ENCODE measurements at places on chromosomes 4 and X.
A peak's percentile ranks its signal among the peaks of the same experiment; 100 is the strongest.

DNA sequence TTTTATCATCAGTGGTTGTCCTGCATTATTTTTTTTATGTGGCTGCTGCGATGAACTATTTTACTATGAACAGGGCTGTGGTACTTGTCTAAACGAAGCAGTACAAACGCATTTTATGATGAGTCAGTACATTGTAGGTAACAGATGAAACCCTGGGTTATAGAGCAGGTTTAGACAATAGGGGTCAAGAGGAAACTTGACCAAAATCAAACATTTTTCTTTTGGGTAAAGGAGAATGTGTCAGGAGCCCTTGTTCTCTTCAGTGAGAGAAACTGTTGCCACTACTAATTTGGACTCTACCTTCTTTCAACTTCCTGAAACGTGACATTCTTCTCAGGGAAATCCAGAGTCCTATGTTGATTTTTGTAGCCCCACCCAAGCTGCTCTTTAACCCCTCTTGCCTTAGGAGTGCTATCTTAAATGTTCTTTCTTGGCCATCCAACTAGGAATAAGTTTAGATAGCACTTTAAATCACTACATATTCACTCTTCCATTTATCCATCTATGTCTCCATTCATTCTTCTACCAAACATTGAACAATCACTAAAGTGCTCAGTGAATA lies 415.8 kb upstream of the NR3C2 start:
- no peak for DNase-seq

GRCh38 chr4:146238107-146238506 lies 23.8 kb downstream of the REELD1 start:
- no peak for DNase-seq

DNA sequence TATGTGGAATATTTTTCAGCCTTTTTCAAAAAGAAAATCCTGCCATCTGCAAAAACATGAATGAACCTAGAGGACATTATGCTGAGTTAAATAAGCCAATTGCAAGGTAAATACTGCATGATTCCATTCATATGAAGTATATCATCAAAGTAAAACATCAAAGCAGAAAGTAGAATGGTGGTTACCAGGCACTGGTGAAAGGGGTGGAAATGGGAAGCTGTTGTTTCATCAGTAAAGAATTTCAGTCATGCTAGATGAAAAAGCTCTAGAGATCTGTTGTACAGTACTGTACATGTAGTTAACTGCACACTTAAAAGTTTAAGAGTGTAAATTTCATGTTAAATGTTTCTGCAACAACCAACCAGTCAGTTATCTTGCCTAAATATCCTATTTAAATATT lies 196.8 kb upstream of the ADGRL3 start:
- no peak for DNase-seq

GRCh38 chr4:16025268-16025667 lies 58.6 kb downstream of the PROM1 start:
- DNase-seq: no peak

DNA sequence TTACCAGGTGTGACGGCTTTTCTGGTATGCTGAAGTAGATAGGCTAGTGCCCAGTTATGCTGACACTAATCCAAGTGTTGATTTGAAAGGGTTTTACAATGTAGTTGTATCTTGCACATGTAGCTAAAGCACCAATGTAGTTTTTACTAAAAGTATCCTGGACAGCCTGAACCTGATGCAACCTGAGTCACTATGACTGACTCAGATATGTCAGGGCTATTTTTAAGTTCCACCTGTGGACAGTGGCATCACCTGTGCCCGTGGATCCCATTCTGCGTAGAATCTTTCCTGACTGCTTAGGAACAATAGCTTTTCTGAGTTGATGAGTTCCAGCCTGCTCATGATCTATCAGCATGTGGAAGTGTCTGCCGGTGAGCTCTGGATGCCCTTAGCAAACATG lies 58.1 kb downstream of the CCNG2 start:
- no peak for DNase-seq

GRCh38 chr4:78092850-78093249 lies 35.7 kb downstream of the FRAS1 start:
- peak; percentile 47 for DNase-seq

- no peak for DNase-seq
Measured at GRCh38 chr4:17310269-17310652, 201.6 kb downstream of the QDPR start.

GRCh38 chr4:125787707-125788106 lies 473.0 kb downstream of the FAT4 start:
- no peak for DNase-seq

DNA sequence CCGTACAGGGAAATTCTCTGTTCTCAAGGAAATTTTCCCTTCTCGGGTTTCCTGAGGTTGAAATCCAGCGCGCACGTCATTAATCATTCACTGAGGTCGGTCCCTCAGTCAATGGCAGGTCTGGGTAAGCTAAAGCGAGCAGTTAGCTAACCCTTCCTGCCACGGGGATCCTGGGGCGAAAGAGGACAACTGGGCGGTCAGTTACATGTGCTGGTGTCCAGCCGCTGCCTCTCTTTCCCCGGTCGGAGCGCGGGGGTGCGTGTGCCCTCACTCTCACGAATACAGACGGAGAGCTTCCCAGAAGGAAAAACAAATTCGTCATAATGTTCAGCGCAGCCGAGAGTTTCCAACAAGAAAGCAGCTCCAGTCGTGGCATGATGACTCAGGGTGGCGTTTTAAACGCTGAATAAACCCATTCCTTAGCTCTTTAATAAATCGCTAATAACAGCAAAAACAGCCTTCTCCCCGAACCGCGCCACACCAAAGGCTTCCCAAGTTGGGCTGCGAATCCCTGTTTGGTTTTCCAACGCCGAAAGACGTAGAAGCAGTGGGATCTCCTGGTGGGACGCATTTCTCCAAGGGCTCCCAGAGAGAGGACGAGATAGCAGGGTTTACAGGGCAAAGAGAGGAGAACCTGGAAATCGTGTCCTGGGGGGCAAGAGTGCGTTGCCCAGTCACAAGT lies 752 bp upstream of the FGF5 start:
- no peak for DNase-seq

GRCh38 chr4:42320822-42321388 lies 76.4 kb upstream of the SHISA3 start:
- DNase-seq: no peak

DNA sequence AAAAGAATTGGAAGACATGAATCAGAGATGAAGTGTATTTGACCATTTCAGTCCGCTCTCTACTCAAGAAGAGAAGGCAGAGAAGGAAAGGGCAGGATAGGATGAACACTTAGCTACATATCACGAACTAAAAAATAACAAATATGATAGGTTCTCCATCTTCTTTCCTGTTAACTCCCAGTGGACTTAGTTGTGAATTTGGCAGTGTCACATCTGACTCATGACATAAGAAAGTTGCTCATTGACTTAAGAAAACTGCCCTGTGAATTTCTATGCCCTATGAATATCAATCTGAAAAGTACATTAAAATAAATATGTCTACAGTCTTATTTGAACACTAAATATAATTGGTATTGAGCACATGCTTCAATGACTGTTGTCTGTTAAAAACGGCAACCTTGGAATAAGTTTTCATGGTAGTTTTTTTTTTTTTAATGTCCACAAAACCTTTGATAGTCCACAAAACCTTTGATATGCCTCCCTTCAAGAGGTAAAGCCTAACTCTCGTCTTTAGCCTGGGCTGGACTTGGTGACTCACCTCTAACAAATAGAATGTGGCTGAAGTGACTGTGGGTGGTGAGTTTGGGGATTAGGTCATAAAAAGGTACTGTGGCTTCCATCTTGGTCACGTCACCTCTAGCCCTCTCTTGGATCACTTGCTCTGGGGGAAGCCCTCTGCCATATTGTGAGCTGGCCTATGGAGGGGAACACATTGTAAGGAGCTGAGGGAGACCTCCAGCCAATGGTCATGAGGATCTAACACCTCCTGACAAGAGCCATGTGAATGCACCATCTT lies 184.7 kb upstream of the S100G start:
- no peak for DNase-seq

GRCh38 chr4:73451404-73451803 lies 15.4 kb downstream of the AFP start:
- no peak for DNase-seq

DNA sequence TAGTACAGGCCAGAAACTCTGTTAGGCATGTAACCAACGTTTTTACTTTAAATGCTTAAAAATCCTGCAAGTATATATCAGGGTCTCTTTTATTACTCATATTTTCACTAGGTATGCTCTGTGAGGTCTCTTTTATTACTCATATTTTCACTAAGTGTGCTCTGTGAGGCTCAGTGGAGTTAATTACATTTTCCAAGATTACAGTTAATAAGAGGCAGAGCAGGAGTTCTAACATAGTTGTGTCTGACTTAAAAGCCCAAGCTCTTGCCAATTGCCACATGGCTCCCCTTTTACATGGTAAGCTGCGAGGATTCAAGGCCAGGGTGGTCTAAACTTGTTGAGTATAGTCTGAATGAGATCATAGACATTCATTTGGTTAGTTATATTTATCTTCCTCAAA lies 81.0 kb upstream of the ARMCX2 start:
- DNase-seq: no peak
